Bronchial epithelial cell (primary cell): ENCODE measurements at places on chromosomes 3 and 15.
A peak's percentile ranks its signal among the peaks of the same experiment; 100 is the strongest.

DNA sequence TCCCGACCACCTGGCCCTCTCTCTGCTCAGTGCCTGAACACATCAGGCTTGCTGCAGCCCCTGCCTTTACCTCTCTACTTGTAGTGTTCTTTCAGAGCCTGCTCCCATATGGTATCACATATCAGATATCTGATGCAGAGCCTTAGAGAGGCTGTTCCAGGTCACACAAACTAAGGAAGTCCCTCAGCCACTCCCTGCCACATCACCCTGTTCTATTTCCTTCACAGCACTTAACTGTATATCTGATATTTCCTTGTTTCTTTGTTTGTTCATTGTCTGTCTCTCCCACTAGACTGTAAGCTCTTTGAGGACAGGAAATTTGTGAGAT lies 976 bp upstream of the ALDH1L1 start:
- DNase-seq: peak; percentile 8

DNA sequence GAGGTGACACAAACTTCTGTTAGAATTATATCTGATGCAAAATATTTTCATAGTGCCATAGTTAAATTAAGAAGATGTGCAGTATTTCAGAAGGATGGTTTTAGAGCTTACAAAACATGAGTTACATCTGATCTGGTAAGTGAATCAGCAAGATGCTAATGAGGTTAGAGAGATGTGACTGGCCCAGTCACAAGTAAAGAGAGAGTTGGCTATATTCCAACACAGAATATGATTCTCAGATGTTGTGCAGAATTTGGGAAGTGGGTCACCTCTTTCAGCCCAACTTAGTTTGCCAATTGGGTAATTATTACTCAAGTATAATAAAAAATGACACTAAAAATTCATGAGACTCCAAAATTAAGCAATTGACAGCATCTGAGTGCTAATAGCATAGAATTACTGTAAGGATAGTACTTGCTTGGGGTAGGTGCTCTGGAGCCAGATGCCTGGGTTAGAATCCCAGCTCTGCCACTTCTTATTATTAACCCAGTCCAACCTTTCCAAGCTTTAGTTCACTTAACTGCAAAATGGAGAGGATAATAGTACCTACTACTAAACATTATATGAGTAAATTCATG lies 30.8 kb downstream of the P2RY1 start:
- DNase-seq: peak; percentile 39

GRCh38 chr3:88364926-88365325 lies 215.2 kb downstream of the C3orf38 start:
- no peak for DNase-seq

GRCh38 chr15:78906316-78906620 lies 33.6 kb downstream of the MORF4L1 start:
- DNase-seq: peak; percentile 63

DNA sequence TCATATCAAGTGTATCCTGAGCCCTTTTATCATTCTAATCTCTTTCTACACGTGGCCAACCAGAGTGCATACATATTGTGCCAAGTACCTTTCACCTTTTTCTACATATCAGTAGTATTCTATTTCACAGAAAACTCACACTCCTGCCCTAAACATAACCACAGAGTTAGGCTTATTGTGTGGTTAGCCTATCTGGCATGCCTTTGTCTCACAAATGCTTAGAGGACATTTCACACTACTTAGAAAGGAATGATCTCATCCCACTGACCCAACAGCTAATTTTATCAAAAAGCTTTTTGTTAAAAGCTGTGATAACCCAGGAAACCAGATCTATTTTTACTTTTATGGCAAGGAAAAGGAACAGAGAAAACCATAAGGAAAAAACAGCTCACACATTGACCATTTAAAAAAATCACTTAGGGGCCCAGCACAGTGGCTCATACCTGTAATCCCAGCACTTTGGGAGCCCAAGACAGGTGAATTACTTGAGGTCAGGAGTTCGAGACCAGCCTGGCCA lies 17.8 kb upstream of the MAP4 start:
- DNase-seq: peak; percentile 59

- no peak for DNase-seq
Observed at GRCh38 chr3:184602372-184603150, 41.0 kb downstream of the EPHB3 start.

DNA sequence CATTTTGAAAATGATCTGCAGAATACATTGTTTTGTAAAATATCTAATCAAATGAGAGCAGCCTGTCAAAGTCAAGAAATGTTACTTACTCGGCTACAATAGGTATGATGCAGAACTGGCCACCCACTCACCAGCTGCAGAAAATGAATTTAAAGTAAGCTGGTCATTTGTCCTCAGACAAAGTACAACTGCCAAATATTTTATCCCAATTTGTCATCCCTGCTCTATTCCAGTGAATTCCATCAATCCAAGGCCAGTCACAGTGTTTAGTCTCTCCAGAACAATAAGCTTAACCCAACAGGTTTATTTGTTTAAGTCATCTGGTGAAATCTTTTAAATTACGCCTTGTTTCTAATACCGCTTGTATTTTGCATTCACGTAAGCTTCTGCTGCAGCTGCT lies 46.6 kb upstream of the TCF12 start:
- no peak for DNase-seq

DNA sequence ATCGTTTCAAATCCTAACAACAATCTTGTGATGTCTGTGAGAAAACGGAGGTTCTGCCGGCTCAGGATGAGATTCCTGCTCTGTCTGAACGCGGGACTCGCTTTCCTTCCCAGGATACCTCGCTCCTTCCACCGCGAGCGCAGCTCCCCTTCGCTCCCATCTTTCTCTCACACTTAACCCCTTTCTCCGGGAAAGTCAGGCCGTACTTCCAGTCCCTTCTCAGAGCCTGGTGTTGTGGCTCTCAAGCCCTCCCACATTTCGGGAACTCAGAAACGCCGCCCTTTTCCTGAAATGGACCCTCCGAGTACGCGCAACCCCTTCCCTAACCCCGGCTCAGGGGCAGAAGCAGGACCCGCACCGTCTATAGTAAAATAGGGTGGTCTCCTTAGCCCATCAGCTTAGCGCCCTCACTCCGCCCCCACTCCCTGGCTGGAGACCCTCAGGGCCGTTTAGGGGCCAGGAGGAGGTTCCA lies 378 bp upstream of the FEM1B start:
- peak; percentile 27 for DNase-seq

DNA sequence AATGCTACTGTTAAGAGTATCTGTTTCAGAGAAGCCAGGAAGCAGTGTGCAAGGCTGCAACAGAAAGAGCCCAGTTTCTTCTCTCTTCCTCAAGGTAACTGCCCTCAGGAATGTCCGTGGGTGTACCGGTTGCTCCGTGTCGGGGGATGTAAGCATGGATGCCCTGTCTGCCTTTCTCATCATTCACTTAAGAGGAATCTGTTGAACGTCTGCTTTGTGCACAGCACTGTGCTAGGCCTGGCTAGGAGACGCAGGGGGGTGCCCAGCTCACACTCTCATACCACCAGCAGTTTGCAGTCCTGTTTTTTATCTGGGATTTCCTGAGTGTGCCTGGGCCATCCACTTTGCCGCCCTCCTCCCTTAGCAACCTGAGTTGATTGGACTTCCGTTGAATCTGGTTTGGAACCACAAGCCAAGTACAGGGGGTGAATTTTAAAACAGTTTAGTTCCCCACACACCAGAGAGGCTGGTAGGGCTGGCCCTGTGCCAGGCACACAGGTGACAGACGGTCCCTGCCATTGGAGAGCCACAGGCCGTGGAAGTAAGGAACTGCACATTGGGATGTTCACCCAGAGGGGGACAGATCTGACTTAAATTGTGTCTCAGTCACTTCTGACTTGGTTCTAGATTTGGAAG lies 11.2 kb downstream of the BOC start:
- DNase-seq: no peak

- no peak for DNase-seq
Observed at GRCh38 chr3:54670201-54671000, 257.5 kb downstream of the LRTM1 start.

- no peak for DNase-seq
Observed at GRCh38 chr3:77601823-77602415, 562.0 kb downstream of the ROBO2 start.

GRCh38 chr3:98445949-98446406 lies 17.0 kb upstream of the OR5K1 start:
- peak; percentile 100 for DNase-seq

GRCh38 chr15:58330741-58331559 lies 100.8 kb upstream of the LIPC start:
- DNase-seq: no peak

DNA sequence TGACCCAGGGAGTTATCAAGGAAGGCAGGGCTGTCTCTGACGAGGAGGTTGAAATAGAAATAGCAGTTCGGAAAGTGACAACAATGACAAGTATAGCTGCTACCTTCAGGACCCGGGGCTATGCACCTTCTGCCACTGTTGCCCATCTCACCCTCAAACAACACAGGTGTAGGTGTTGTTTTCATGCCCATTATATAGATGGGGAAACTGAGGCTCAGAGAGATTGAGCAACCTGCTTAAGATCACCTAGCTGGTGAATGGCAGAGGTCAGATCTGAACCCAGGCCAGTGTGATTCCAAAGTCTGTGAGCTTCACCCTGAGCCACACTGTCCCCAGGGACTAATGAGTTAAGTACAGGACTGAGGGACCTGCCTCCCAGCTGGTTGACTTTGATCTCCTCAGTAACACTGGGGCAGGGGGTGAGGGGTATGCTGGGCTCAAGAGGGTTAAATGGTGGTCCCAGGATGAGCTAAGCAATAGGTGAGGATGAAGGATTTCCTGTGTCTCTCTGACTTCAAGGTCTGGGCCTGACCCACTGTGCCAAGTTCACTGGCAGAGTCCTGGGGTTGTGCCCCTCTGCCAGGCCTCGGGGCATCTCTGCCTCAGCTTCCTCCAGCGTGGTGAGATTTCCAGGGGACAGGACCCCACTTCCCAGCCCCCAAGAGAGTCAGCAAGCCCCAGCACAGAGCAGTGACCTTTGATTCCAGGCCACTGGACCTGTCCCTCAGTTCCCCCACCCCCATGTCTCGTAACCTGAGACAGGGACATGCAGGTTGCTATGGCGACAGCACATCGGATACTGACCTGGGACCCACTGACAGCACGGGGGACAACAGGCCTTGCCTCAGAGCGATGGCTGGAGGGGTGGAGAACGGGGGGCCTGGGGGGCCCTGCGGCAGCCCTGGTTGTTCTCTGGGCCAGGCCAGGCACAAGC lies 35.0 kb downstream of the ATP2B2 start:
- DNase-seq: no peak

GRCh38 chr15:31488437-31489204 lies 162.0 kb downstream of the KLF13 start:
- DNase-seq: peak; percentile 74

GRCh38 chr3:176087066-176087697 lies 1110.1 kb downstream of the TBL1XR1 start:
- no peak for DNase-seq

DNA sequence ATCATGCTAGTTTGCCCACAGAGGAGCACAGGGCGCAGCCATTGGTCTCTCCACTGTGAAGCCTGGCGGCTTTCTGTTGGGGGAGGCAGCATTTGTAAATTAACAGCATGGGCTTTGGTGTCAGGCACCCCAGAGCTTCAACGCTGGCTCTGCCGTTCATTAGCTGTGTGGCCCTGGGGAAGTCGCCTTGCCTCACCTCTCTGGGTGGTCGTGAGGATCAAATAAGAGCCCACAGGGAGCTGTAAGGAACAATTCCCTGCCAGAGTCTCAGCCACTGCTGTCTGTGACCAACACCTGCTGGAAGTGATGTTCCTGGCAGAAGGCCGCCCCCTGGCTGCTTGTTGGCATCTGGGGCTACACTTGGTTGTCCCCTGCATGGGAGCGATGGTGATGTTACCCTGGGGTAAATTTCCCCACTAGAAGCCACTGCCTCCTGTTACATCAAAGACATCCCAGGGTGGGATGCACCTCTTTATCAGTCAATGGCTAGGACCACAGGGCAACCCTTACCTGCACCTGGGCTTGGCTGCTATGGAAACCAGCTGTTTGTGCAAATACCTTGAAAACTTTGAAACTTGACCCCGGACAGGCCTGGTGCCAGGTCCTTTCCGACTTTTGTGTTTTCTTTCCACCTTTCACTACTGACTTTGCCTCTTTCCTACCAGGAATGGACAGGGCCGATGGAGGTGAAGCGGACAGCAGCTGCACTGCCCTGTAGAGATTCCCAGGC lies 36.9 kb downstream of the DNASE1L3 start:
- DNase-seq: peak; percentile 38
